T-cell (primary cell): ENCODE measurements at places on chromosomes 3 and 15.

- no peak for DNase-seq
- no peak overlapping the region for H3K27ac ChIP-seq
- no peaks in the 10 kb centered on the region for H3K27me3 ChIP-seq
- H3K4me1 ChIP-seq: no peaks in the 10 kb centered on the region
Observed at GRCh38 chr15:86502301-86502700, 422.6 kb downstream of the AGBL1 start.

- no peak overlapping the region for H3K27ac ChIP-seq
- no peaks in the 10 kb centered on the region for H3K36me3 ChIP-seq
- DNase-seq: no peak
- no peaks in the 10 kb centered on the region for H3K27me3 ChIP-seq
- H3K4me1 ChIP-seq: no peaks in the 10 kb centered on the region
Observed at GRCh38 chr15:39286706-39287105, 294.2 kb upstream of the THBS1 start.

DNA sequence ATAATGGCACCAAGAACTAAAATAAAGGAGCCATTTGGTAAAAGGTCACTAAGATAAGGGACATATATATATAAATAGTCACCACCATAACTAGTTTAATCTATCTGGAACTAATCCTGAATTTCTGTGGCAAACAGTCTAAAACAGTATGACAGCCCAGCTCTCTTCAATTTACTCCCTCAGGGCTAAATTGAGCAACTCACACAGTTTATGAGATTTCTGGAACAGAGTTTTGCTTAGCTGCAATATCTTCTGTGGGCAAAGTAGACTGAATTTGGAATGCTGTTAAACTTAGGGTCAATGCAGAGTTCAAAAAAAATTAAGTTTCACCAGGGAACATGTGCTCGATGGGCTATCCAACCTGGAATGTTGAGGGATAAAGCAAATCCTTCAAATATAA, 70.1 kb upstream of the VEPH1 start:
- no peaks in the 10 kb centered on the region for H3K27me3 ChIP-seq
- no peaks in the 10 kb centered on the region for H3K4me1 ChIP-seq
- no peaks in the 10 kb centered on the region for H3K36me3 ChIP-seq
- no peak overlapping the region for H3K27ac ChIP-seq

- no peaks in the 10 kb centered on the region for H3K4me1 ChIP-seq
- H3K27me3 ChIP-seq: no peaks in the 10 kb centered on the region
- no peak overlapping the region for H3K27ac ChIP-seq
Observed at GRCh38 chr15:83697716-83698115, 43.8 kb downstream of the ADAMTSL3 start.

DNA sequence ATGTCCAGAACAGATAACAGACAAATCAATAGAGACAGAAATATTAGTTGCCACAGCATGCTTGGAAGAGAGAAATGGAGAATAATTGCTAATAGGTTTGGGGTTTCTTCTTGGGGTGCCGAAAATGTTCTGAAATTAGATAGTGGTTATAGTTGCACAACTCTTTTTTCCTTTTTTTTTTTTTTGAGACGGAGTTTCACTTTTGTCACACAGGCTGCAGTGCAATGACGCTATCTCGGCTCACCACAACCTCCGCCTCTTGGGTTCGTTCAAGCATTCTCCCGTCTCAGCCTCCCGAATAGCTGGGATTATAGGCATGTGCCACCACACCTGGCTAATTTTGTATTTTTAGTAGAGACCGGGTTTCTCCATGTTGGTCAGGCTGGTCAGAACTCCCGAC, 163.3 kb downstream of the PLCH1 start:
- H3K27ac ChIP-seq: no peak overlapping the region
- H3K27me3 ChIP-seq: no peaks in the 10 kb centered on the region
- H3K4me1 ChIP-seq: no peaks in the 10 kb centered on the region
- H3K36me3 ChIP-seq: no peaks in the 10 kb centered on the region

- no peaks in the 10 kb centered on the region for H3K36me3 ChIP-seq
- no peak overlapping the region for H3K4me3 ChIP-seq
- no peak overlapping the region for H3K27ac ChIP-seq
- DNase-seq: no peak
- peaks cover 25% of the 10 kb centered on the region for H3K27me3 ChIP-seq
Observed at GRCh38 chr3:11201251-11202019, 47.1 kb downstream of the HRH1 start.

DNA sequence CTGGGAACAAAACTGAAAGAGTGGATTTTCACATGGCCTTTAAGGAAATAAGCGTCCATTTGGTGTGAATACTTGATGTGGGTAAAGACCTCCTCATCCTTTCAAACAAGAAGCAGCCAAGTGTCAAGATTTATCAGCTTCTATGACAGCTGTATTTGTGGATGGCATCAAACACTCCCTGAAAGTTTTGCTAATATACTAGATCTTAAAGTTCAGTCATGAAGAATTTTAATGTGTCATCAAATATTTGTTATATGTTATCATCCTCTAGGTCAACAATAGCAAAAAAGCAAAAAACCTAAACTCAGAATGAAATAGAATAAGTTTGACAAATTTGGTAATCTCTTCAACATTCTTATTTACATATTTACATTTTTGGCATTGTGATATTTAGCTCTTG, 29.1 kb upstream of the LYSMD4 start:
- no peaks in the 10 kb centered on the region for H3K4me1 ChIP-seq
- no peak overlapping the region for H3K27ac ChIP-seq
- H3K4me3 ChIP-seq: no peak overlapping the region

GRCh38 chr3:23843869-23844268, 38.1 kb downstream of the UBE2E1 start:
- DNase-seq: no peak
- H3K4me1 ChIP-seq: no peaks in the 10 kb centered on the region
- no peak overlapping the region for H3K27ac ChIP-seq
- no peak overlapping the region for H3K4me3 ChIP-seq
- peaks cover 4% of the 10 kb centered on the region for H3K36me3 ChIP-seq

GRCh38 chr3:62529230-62529629, 155.9 kb upstream of the FEZF2 start:
- H3K4me1 ChIP-seq: no peaks in the 10 kb centered on the region
- H3K36me3 ChIP-seq: no peaks in the 10 kb centered on the region
- no peak overlapping the region for H3K4me3 ChIP-seq
- H3K27ac ChIP-seq: no peak overlapping the region
- no peak for DNase-seq

- no peaks in the 10 kb centered on the region for H3K36me3 ChIP-seq
- H3K4me1 ChIP-seq: no peaks in the 10 kb centered on the region
- no peak for DNase-seq
- no peaks in the 10 kb centered on the region for H3K27me3 ChIP-seq
Observed at GRCh38 chr3:112897791-112898190, 51.1 kb upstream of the CD200R1L start.

GRCh38 chr3:197426121-197426566, 127.7 kb upstream of the DLG1 start:
- H3K27ac ChIP-seq: no peak overlapping the region
- H3K4me1 ChIP-seq: peaks cover 8% of the 10 kb centered on the region
- H3K36me3 ChIP-seq: no peaks in the 10 kb centered on the region
- H3K27me3 ChIP-seq: peaks cover 30% of the 10 kb centered on the region
